CD4-positive, alpha-beta T cell treated with Interleukin-6 at 100 ng/mL for 8 hours (primary cell): ENCODE measurements at places on chromosomes 12 and 14.
A peak's percentile ranks its signal among the peaks of the same experiment; 100 is the strongest.

- no peak for DNase-seq
Observed at GRCh38 chr12:18595412-18595811, 142.4 kb downstream of the PLCZ1 start.

DNA sequence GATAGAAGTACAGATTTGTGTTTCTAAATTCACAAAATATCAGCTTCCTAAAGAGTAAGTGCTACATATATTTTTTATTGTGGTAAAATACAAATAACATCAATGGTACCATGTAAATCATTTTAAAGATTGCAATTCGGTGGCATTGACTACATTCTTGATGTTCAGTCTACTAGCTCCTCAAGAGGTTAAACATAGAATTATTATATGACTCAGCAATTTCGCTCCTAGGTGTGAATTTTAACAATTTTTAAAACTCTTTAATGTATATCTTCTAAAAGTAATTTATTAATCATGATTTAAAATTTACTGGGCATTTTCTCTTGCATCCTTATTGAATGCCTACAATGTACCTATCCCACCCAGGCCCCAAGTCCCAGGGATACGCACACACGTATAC, 29.8 kb upstream of the OAS1 start:
- DNase-seq = no peak

GRCh38 chr12:104549815-104550480, 93.2 kb downstream of the CHST11 start:
- no peak for DNase-seq

DNA sequence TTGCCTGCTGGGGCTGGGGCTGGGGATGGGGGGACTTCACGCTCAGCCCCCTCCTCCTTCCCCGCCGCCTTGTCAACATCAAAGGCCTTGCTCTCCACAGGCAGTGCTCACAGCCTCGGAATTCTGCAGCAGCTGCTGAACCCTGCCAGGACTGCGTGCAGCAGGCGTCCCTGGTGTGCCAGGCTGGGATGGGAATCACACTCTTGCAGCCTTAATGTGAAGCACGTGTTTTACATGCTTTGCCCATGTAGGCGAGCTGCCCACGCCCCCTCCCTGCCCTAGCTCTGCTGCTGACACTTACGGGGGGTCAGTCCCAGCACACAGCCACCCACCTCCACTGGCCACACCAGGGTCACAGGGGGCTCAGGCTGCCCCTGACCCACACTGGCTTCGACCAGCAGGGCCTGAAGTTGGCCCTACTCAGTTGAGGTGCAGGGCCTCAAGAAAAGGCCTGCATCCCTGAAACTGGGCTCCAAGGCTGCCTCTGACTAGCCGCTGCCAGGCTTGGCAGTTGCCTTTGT, 276.2 kb upstream of the RTL1 start:
- DNase-seq = no peak

- DNase-seq = no peak
Observed at GRCh38 chr12:108609537-108610335, 11.9 kb upstream of the TMEM119 start.

- no peak for DNase-seq
Observed at GRCh38 chr14:51369814-51370213, 129.8 kb downstream of the TMX1 start.

- no peak for DNase-seq
Observed at GRCh38 chr12:94889445-94890210, 113.9 kb downstream of the NDUFA12 start.

DNA sequence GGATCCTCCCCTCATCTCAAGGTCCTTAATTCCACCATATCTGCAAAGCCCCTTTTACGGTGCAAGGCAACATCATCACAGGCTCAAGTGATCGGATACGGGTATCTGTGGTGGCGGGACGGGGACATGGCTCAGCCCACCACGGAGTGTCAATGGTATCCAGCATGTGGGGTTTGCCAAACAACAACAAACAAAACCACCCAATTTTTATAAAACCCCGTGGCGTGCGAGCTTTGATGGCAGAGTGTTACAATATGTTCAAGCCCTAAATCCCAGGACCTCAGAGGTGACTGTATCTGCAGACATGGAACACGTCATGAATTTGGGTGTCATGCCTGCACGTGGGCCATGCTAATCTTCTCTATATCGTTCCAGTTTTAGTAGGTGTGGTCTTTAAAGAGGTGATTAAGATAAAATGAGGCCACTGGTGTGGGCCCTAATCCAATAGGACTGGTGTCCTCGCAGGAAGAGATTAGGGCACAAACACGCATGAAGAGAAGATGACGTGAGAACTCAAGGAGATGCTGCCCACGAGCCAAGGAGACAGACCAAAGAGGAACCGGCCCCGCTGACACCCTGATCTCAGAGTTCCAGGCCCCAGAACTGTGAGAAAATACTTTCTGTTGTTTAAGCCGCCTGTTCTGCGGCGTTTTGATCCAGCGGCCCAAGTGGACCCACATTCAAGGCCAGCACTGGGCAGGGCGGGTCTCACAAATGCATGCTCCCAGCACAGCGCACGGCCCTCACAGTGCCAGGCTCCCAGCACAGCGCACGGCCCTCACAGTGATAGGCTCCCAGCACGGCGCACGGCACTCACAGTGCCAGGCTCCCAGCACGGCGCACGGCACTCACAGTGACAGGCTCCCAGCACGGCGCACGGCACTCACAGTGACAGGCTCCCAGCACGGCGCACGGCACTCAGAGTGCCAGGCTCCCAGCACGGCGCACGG, 6.7 kb upstream of the GOLGA3 start:
- DNase-seq = no peak

DNA sequence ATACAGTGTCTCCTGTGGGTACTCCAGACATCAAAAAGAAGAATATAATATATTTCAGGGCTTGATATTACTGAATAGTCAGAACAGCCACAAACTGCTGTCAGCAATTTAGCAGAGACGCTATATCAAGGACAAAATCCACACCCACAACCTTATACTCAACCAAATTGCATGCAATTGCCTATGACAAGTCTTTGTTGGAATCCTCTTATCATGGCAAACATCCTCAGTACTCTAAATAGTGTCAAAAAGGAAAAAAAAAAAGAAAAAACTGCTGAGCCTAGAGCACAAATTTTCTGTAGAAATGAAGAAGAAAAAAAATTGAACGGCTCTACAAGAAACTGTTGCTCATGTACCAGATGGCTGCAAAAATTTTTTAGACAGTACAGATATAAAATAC, 485.7 kb downstream of the TMTC2 start:
- no peak for DNase-seq

DNA sequence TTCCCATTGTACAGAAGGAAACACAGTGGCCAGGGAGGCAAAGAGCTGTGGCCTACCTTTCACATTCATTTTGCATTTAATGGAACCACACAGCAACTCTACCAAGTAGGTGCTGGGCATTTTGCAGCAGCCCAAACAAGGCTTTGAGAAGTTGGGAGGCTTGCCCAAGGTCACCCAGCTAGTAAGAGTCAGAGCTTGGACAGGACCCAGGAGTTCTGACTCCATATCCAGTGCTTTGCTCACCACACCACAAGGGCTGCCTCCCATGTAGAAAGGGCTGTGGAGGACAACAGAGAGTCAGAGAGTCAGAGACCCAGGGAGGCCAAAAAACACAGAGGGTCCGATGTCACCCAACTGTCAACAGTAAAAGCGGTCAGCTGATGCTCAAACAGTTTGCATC, 400.2 kb downstream of the BCL11B start:
- no peak for DNase-seq

GRCh38 chr14:22713631-22713950, 52.9 kb upstream of the OXA1L start:
- no peak for DNase-seq

GRCh38 chr14:66237741-66238140, 248.4 kb upstream of the CCDC196 start:
- no peak for DNase-seq

DNA sequence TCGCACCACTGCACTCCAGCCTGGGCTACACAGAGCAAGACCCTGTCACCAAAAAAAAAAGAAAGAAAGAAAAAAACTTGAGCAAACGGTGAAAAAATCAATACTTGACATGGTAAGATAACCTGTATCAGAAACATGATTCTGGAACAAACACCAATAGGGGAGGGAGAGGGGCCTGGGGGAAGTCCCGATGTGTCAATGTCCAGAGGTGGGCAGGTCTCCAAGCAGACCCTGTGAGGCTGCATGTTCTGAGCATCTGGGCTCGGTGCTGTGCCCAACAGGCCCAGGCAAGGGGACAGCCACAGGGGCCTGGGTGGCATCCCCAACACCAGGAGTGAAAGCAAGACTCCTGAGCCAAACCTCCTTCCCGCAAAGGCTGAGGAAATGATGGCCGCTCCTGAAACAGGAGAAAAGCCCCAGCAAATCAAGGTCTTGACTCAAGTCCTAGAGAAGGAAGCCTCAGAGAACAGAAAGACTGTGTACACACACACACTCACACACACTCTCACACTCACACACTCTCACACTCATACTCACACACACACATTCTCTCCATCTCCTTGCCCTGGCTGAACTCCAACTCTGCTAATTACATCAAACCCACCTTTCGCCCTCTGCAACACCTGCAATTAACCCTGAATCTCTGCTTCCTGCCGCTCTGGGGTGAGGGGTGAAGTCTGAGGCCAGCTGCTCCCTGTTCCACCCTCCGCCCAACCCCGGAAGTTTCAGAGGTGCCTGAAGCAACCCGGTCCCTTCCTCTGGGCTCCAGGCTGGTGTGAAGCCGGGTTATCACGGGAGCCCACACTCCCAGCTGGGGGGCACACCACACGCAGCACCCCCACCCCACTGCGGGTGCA, 20.4 kb downstream of the CCDC88C start:
- peak; percentile 67 for DNase-seq

DNA sequence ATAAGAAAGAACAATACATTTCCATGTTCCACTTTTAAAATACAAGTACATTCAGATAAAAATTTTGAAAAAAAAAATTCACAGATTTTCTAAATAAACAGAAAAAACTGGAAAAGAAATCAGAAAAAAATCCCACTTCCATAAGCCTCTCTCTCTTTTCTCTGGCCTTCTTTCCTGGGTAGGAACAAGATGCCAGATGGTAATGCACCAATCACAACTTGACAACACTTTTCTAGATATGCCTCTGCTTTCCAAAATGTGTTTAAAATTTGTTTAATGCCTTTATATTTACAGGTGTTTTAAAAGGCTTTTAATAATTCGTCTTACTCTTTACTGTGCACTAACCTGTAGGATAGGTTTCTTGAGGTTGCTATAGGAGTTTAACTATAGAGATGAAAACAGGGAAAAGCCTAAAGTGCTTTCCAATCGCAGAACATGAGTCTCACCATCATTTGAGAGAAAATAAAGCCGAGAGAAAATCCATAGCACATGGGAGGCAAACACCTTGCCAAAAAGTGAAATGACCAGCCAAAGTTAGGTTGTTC, 74.2 kb downstream of the TMTC1 start:
- DNase-seq = no peak

- no peak for DNase-seq
Observed at GRCh38 chr12:1912580-1913376, 5.7 kb downstream of the CACNA2D4 start.

- DNase-seq = no peak
Observed at GRCh38 chr14:26289891-26290486, 307.8 kb downstream of the NOVA1 start.

- DNase-seq = no peak
Observed at GRCh38 chr12:30329281-30329680, 366.4 kb downstream of the IPO8 start.

GRCh38 chr14:24849471-24849870, 200.5 kb downstream of the STXBP6 start:
- DNase-seq = no peak

- DNase-seq = no peak
Observed at GRCh38 chr12:130498589-130499385, 161.1 kb downstream of the PIWIL1 start.

DNA sequence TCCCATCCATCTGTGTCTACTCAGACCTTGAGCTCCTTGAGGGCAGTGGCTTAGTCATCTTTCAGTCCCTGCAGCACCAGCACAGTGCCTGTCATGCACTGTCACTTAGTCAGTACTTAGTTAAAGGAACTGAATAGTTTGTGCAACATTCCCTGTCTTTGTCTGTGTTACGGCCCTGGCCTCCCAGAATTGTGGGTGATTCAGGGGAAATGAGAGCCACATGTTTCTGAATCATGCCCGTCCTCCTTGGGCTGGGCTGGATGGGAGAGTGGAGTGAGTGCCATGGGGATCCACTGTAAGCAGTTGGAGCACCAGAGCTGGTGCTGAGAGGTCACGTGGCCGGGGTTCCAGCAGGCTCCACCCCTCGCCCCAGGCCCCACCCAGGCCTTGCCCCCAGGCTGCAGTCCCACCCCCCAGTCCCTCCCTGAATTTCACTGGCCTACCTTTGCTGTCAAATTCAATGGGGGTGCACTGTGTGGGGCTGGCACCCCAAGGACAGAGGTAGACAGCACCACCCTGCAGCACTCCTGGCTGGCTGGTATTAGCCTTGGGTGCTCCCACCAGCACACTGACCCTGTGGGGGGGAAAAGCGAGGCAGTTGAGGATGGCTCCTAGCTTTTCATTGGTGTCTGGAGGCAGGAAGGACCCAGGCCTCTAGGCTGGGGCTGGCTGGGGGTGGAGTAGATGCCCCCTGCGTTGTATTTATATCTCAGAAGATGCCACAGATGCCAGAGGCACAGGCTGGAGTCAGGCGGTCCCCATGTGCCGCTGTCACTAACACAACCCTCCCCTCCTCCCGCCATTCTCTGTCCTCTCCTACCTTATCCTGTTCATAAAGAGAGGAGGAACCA, 7.5 kb downstream of the ITGA5 start:
- peak; percentile 64 for DNase-seq

- no peak for DNase-seq
Observed at GRCh38 chr12:52280319-52280795, 5.9 kb downstream of the KRT86 start.

- DNase-seq = no peak
Observed at GRCh38 chr14:58919217-58919616, 269.2 kb upstream of the DAAM1 start.

DNA sequence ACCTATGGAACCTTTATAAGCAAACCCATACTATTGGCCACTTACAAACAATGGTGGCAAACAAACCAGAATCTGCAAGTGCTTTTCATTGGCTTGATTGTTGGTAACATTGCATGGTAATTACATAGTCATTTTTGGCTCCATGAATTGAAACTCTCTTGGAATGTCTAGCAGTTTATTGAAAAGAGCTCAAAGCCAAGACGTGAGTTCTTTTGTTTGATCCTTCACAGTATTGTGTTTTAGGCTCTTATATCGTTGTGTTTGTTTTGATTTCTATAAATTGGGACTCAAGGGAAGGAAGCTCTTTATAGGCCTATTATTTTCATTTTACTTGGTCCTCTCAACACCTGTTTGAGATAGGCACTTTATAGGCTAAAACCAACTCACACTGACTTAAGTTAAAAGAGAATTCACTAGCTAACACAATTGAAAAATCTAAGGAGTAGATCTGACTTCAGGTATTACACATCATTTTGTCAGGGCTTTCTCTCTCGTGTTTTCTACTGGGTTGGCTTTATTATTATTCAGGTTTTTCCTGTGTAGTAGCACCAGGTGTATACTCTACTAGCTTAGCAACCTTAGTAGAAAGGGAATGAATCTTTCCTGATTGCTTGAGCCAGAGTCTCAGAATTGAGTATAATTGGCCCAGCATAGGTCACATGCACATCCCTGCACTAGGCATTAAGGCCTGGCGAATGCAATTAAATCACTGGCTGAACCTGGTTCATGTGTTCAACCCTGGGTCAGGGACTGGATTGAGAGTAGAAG, 341.4 kb downstream of the RAD51B start:
- DNase-seq = no peak
